ENCODE measurements at places on chromosomes 5 and 9.

- DNase-seq = no peak
These were observed 319.5 kb downstream of the ARHGEF28 start for GRCh38 chr5:73945505-73945904.

- DNase-seq = no peak
These were observed 139.5 kb downstream of the MUSK start for GRCh38 chr9:110807956-110808598.

DNA sequence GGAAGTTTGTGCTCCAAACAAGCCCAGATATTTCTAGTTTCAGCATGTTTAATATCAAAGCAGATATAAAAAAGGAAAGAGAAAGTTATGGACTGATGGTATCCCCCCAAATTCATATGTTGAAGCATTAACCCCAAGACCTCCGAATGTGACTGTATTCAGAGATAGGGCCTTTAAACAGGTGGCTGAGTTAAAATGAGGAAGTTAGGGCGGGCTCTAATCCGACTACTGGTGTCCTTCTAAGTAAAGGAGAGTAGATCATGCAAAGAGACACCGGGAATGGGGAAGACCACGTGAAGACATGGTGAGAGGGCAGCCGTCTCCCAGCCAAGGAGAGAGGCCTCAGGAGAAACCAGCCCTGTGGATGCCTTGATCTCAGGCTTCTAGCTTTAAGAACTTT lies 324.1 kb upstream of the KIF2A start:
- DNase-seq = no peak

DNA sequence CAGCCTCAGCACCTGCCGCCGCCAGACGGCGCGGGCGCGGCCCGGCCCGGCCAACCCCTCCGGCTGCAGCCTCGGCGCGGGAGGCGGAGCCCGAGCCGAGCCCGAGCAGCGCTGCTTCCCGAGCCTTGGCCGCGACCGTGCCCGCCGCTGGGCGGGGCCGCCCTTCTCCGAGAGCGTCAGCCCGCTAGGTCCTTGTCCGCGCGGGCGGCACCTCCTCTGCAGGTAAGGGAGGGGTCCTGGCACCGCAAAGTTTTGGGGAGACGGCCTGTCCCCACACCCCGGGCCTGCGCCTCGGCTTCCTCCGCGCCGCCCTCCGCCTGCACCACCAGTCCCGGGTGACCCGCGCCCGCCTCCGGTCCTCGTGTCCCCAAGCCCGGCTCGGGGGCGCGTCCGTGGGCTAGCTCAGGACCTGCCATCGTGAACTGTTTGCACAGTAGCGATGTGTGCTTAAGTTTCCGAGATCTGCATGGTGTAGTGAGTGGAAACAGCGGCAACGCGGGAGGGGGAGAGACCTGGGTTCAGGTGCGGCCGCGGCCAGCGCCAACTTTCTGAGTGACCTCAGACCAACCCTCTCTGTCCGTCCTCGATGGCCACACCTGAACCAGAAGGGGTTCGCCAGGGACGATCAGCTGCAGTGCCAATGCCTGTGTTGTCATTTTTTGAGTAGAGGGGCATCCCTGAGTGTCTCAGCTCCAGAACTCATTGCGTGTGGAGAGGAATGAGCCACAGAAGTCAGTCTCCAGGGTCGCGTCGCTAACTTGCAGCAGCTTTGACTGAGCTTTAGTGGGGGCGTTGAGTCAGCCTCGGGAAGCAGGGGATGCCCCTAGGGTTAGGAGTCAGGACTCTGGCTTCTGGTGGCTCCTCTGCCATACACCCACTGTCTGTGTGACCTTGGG lies at the start of gene FRMPD1:
Gene FRMPD1 (plus strand): TSS at position 82 of the 896 bp plus-strand sequence. CDS start 41,688 bp downstream, outside the sequence.
- peak; percentile 29 for DNase-seq

- peak; percentile 80 for DNase-seq
These were observed 64.0 kb upstream of the FYB1 start for GRCh38 chr5:39283231-39283818.

DNA sequence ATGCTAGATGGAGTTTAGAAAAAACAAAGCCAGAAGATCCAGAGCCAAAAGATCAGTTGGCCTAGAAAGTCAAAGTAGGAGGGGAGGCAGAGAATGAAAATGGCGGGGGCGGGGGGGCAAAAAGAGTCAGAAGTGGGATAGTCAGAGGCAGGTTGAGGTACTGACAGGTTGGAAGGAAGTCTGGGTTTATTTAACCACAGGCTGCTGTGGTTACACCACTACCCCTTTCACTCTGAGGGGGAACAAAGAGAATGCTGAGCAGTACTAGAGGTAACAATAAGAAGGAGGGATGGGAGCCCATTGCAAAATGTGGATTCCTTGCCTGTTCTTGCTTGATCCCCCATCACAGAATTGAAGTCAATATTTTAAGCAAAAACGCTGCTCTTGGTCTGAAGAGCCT lies 111.8 kb downstream of the CAVIN4 start:
- no peak for DNase-seq

GRCh38 chr5:18745042-18745987 lies 1111.1 kb downstream of the TAF11L14 start:
- no peak for DNase-seq

DNA sequence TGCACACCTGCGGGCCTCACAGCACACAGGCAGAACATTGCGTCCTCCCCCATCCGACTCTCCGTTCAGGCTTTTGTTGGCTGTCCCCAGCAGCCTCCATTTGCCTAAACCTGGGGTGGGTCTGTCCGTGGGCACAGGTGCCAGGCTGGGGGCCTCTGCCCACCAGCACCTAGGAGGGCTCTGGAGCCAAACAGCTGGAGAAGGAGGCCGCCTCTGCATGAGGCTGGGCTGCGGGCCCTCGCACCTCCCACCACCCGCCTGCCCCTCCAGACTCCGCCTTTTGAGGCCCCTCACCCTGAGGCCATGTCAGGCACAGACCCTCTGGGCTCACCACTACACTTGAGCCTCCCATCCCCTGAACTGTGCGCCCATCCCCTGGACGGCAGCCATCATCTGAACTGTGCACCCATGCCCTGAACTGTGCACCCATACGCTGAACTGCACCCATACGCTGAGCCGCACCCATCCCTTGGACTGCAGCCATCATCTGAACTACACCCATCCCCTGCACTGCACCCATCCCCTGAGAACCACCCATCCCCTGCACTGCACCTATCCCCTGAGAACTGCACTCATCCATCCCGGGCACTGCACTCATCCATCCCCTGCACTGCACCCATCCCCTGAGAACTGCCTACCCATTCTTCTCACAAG lies 98.0 kb upstream of the OTULINL start:
- DNase-seq = no peak

DNA sequence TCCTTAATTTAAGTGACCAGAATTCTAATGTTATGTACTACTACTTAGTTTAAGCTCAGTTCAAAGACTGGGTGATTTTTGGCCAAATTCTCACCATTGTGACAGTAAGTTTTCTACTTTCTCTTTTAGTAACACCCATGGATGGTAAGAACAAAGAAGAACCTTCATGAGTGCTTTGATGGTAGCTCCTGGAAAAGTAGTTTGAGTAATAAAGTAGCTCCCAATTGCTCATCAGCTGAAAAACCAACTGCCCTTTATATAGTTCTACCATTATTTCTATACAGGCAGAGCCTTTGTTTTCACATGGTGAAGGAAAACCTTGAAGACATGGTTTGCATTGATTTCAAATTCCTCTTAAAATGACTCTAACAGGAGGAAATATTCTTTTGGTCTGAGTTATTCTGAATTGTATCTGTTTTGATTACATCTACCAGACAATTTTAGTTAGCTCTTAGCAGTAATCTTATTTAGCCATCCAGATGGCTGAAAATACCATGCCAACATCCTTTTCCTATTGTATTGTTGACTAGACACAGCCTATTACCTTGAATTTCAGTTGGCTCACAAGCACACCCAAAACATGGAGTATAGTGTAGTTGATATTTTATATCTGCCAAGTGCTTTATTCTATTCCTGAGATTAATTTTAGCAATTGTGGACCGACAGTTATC lies 23.7 kb upstream of the STARD4 start:
- DNase-seq = no peak

DNA sequence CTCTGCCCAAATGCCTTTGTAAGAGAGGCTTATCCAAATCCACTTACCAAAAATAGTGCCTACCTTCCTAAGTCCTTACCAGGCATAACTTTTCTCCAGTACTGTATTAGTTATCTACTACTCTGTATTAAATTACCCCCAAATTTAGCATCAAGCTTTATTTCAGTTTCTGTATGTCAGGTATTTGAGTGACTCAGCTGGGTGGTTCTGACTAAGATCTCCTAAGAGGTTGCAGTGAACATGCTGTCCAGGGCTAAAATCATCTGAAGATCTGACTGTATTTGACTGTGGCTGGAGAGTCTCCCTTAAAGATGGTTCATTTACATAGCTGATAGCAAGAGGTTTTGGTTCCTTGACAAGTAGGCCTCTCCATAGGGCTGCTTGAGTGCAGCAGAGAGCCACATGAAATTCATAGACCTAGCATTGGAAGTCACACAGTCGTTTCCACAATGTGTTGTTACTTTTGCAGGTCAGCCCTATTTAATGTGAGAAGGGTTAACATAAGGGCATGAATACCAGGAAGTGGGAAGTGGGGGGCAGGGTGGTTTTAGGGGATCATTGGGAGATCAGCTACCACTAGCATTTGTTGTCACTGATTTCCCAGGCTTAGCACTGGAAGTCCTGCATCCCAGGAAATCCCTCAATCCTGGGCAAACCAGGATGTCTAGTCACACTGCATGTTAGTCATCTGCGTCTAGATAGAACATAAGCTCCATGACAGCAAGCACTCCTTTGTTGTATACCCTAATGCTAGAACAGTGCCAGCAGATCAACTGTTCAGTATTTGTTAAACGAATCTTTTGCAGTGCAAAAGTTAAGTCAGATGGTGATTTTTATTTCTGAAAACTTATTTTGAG lies 2.0 kb upstream of the ZNF622 start:
- no peak for DNase-seq

DNA sequence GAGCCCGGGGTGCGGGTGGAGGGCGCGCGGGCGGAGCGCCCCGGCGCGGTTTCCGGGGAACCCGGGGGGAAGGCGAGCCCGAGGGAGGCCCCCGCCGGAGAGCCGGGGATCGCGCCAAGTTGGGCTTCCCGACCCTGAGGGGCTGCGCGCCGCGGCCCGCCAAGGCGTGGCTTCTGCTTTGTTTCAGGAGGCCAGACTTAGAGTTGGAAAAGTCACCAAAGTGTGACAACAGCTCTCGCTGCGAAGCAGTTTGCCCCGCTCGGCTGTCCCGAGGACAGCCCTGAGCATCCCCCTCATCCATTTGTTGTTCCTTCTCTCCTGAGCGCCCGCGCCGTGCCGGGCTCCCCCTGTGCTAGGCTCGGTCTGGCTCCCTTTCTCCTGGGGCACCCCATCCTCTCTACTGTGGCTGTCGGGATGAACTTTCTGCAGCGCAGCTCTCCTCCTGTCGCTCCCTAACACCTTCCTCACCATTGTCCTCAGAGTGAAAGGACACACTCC lies 410 bp downstream of the GLIPR2 start:
- DNase-seq = no peak

DNA sequence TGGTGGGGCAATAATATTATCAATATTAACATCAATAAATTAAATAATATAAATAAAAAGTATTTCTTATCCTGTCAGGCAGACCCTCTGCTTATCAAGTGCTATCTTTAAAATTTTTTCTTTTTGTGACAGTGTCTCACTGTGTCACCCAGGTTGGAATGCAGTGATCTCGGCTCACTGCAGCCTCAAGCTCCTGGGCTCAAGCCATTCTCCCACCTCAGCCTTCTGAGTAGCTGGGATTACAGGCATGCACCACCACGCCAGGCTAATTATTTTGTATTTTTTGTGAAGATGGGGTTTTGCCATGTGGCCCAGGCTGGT lies 53.2 kb downstream of the NDST1 start:
- no peak for DNase-seq

DNA sequence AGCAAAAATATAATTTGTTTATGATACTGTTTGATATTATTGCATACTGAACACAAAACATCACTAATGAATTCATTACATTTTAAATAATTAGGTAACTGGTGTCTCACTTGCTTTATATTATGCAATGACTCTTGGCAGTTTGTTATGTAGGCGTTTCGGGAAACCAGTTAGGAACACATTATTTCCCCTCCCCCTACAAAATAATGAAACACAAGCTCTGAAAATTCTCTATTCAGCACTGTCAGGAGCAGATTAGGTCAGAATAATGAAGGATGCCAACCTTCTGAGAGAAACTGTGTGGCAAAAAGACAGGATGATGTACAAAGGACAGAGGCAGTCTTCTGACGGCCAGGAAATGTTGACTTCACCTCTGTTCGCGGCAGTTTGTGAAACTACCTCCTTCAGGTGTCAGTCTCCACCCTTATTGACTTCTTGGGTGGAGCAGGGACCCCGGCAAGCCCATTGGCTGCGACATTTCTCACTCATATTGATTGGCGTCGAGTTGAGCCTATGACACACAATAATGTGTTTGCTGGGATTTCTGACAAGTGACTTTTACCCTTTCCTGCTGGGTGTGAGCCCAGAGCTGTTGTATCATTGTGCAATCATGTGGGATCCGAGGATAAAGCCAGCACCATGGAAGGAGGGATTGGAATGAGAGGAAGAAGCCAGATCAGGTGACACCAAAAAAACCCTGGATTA lies 33.9 kb downstream of the SH3PXD2B start:
- no peak for DNase-seq

GRCh38 chr5:55593115-55593472 lies 58.3 kb upstream of the PLPP1 start:
- no peak for DNase-seq

- peak; percentile 26 for DNase-seq
These were observed 13.9 kb upstream of the BASP1 start for GRCh38 chr5:17203329-17204132.

DNA sequence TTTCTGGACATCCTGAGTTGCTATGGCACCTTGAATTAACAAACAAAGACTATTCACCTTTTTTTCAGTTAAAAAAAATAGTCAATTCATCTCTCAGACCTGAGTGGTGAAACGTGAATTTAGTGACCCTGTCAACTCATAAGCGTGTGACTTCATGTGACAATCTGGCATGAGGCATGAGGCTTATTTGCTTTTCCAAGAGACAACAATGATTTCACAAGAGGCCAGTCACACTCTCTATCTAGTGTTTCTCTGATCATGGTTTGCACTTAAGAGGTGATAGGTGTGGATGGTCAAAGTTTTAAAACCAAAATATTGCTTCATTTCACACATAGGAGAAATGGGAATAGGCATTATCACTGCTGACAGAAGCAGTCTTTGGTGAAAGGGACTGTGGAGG lies 559.6 kb upstream of the ACO1 start:
- no peak for DNase-seq

- no peak for DNase-seq
These were observed 38.9 kb upstream of the N4BP3 start for GRCh38 chr5:178074266-178074952.

DNA sequence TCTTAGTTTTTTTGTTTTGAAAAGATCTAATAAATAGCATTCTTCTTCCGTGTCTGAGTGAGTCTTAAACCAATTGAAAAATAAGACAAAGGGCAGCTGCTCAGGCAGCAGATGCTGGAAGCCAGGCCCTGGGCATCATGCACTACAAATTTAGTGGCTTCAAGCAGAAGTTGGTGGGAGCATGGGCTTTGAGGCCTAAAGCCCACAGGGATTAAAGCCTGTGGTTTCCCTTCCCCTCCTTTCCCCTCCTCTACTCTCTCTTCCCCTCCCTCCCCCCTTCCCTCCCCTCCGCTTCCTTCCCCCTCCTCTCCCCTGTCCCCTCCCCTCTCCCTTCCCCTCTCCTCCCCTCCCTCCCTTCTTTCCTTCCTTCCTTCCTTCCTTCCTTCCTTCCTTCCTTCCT lies 20.1 kb upstream of the KIF4B start:
- DNase-seq = no peak

- no peak for DNase-seq
These were observed 778.1 kb downstream of the SEMA5A start for GRCh38 chr5:8767746-8768145.
